ENCODE measurements at places on chromosomes 16 and 17.

GRCh38 chr16:57999366-57999970 is 1.0 kb downstream of the ZNF319 start:
- DNase-seq, result peak; percentile 31

DNA sequence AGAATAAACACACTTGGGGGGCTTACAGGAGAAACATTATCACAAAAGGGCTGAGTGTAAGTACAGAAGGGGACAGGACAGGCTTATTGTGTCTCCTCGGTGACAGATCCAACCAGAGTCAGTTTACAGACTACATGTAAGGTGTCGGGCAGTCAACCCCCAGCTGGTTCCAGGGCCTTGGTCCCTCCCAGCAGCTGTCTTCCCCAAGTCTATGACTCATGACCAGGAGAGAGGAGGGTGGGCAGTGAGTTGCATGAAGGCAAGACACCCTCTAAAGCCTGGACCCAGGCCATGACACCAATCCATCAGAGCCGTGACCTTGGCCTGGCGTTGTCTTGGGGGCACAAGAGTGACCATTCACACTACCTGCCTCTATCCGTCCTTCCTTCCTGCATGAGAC is 276.2 kb upstream of the CCL2 start:
- no peak for DNase-seq

- no peak for DNase-seq
These were observed 5.9 kb downstream of the AXIN1 start for GRCh38 chr16:346587-346986.

GRCh38 chr17:8041979-8042378 is 3.1 kb downstream of the ALOX15B start:
- DNase-seq, result no peak

GRCh38 chr17:78924481-78925151 is 571 bp downstream of the TIMP2 start:
- DNase-seq, result peak; percentile 64

- no peak for DNase-seq
These were observed 69.6 kb downstream of the RAI1 start for GRCh38 chr17:17750881-17751280.

- DNase-seq, result no peak
These were observed 48.0 kb upstream of the NDRG4 start for GRCh38 chr16:58451945-58452401.

DNA sequence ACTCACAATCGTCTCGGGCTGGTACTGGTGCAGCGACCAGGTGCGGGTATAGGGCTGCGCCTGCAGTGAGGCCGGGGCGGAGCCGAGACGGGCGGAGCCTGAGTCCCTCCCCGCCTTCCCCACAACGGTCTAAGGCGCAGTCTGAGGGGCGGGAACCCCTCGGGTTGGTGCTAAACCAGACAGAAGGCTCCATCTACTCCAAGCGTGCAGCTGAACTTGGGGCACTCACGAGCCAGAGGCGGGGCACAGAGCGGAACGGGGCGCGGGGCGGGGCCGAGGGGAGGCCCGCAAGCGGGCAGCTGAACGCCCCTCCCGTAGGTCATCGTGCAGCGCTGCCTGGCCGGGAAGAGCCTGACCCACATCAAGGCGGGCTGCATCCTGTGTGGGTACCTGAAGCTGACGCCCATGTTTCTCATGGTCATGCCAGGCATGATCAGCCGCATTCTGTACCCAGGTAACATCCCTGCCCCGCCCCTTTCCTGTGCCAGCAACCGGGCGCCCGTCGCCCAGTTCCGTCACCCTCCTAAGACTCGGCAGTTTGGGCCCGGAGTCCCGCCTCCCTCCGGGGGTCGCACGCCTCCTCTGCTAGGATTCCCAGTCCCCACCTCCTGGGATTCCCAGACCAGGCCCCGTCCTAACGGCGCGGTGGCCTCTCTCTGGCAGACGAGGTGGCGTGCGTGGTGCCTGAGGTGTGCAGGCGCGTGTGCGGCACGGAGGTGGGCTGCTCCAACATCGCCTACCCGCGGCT is 5.0 kb downstream of the SLC5A2 start:
- DNase-seq, result peak; percentile 68

- DNase-seq, result no peak
These were observed 21.0 kb downstream of the LGALS3BP start for GRCh38 chr17:78958641-78959127.

DNA sequence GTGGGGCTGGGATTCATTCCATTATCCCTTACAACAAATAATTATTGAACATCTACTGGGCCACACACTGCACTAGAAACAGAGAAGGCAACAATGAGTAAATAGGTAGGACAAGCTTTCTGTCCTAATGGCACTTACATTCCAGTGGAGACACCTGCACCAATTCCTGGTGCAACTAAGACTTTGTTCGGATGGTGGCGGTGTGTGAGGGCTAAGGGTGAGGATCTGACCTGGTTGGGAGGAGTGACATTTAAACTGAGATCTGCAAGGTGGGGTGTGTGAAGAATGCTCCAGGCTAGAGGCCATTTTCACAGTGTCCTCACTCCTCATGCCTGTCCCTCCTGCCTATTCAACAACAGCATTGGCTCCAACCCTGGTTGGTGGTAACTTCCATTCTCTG is 510.0 kb downstream of the XYLT1 start:
- DNase-seq, result no peak

GRCh38 chr16:62256406-62256805 is 220.2 kb upstream of the CDH8 start:
- no peak for DNase-seq

DNA sequence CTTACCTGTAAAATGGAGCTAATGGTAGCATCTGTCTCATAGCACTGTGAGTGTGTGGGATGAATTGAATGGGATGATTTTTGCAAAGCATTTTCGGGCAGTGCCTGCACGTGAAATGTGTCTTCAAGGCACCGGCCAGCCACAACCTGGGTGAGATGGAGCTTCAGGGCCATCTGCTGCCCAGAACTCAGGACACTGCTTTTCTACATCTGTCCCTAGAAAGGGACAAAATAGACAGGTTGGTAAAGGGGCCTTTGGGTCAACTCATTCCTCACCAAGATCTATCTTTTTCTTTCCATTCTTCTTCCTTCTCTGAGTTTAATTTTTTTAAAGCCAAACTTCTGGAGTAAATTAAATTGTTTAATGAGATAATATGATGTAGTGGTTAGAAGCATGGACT is 106.5 kb downstream of the UTP18 start:
- no peak for DNase-seq

DNA sequence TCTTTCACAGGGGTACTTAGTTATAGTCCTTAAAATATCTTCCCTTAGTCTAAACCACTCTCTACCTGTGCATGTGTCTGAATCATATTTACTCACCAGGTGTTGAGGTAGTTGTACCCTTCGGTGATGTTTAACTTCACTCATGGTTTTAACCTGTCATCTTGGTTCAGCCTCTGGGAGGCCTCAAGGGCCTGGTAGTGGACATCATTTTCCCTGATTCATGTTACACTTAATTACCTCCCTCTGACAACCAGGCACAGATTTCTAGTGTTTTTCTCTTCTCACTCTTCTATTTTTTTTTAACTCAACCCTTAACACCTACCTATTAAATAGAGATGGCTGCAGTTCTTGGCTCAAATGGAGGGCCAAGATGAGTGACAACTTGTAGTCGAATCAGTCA is 505.4 kb downstream of the TMEM114 start:
- no peak for DNase-seq

GRCh38 chr17:32813021-32813420 is 63.9 kb downstream of the MYO1D start:
- no peak for DNase-seq

Data from right hindlimb (tissue), 1 donor.